ENCODE measurements at places on chromosomes 3 and 15.

DNA sequence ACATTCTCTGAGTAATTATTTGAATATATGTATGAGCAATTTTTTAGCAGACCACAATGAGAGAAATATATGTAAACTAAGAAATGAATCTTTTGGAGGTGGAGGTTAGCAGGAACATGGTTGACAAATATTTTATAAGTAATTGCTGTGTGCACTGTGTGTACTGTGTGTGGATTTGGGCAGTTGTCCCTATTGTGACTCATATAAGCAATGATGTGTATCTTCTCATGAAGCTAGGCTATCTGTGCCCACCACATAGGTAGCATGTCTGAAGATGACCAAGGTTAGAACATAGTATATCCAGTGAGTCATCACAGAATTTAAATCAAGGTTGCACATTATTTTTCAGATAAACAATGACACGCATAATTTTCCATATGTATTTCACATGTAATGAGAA is 713.9 kb upstream of the GBE1 start:
- DNase-seq, result no peak

DNA sequence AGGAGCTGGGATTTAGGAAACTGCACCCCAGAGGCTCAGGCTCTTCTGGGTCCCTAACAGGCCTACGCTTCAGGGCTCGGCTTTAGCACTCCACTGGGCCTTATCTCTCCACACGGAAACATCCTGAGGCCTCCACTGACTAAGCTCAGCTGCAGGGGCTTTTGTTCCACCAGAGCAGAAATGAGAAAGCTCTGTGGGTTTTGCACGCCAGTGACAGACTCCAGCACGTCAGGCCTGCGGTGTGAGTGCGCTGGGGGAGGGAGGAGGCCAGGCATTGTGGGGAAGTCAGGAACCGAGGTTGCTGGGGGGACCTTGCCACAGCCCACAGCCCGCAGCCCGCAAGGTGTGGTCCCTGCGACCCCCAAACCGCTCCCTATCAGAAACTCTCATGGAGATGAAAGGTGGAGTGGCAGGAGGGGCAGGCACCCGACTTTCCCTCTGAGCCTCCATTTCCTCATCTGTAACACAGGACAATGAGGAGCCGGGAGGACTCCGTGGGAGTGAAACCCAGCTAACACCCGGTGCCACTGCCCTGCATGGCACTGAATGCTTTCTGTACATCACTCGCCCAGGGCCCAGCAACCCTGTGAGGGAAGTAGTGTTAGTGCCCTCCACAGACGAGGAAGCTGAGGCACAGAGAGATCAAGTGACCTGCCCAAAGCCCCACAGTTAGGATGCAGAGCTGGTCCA is 106.5 kb downstream of the TPRA1 start:
- no peak for DNase-seq

DNA sequence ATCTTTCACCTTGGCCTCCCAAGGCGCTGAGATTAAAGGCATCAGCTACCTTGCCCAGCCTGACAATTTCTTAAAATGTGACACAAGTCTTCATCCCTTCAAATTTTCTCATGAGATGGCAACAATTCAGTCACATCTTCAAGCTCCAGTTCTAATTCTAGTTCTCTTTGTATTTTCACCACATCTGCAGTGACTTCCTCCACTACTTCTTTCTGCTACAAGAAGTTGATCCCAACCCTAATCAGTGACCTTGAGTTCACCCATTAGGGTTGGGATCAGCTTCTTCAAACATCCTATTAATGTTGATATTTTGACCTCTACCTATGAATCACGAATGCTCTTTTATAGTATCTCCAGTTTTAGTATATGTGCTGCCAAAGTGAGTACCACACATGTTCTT is 59.8 kb downstream of the TRIM71 start:
- DNase-seq, result no peak

GRCh38 chr3:133838916-133839800 is 33.5 kb downstream of the SRPRB start:
- DNase-seq, result no peak

GRCh38 chr15:99508311-99508645 is 57.5 kb upstream of the MEF2A start:
- DNase-seq, result no peak

All from LNCaP clone FGC (cell line).